ENCODE measurements at places on chromosomes 6 and 20.
A peak's percentile ranks its signal among the peaks of the same experiment; 100 is the strongest.

DNA sequence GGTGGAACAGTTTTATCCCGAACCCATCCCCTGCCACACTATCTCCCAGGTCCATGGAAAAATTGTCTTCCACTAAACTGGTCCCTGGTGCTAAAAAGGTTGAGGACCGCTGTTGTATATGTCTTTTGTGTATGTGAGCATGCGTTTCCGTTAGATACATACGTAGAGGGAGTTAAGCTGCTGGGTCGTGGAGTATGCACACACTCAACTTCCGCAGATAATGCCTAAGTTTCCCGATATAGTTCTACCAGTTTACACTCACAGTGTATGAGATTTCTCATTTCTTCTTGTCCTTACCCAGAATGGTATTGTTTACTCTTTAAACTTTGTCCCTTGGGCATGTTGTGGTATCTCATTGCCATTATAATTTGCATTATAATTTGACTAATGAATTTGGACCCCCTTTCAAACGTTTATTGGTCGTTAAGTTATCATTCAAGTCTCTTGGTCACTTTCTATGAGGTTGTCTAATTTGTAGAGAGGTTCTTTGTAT, 50.5 kb upstream of the SCAF8 start:
- no peak for DNase-seq

DNA sequence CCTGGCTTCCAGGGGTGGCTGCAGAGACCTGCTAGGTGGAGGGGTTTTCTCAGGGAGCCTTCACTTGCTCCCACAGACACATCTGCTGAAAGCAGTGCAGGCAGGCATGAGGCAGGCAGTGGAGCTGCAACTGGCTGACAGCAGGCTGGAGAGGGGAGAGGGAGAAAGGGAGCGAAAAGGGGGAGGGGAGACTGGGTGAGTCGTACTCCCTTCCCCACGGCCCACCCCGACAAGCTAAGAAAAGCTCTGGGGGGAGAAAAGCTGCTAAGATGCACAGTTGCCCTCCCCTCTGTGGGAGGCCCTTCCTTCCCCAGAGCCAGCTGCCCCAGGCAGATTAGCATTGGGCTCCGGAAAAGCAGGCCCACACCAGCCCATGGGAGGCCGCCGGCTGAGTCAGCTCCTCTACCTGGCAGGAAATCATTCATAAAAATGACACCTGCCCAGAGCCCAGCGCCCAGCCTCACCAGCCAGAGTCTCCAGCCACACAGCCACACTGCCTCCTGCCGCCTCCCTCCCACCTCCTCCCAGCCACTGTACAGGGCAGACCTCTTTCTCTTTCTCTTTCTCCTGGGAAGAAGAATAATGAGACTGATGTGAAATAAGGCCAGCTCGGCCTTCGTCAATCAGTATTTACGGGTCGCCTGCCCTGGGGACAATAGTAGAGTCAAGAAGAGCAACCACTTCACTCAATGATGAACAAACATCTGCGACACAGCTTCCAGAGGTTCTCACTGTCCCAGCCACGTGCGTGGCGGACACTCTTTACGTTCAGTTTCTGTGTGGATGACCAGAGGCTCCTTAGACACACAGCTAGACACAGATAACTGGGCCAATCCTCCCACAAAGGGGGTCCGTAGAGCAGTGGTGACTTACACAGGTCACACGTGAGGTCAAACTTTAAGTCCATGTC, 7.7 kb upstream of the C20orf203 start:
- peak; percentile 54 for DNase-seq

GRCh38 chr6:132192631-132193030, 208.6 kb downstream of the MOXD1 start:
- no peak for DNase-seq

- DNase-seq = no peak
Measured at GRCh38 chr20:32019563-32020463, 9.6 kb downstream of the CCM2L start.

DNA sequence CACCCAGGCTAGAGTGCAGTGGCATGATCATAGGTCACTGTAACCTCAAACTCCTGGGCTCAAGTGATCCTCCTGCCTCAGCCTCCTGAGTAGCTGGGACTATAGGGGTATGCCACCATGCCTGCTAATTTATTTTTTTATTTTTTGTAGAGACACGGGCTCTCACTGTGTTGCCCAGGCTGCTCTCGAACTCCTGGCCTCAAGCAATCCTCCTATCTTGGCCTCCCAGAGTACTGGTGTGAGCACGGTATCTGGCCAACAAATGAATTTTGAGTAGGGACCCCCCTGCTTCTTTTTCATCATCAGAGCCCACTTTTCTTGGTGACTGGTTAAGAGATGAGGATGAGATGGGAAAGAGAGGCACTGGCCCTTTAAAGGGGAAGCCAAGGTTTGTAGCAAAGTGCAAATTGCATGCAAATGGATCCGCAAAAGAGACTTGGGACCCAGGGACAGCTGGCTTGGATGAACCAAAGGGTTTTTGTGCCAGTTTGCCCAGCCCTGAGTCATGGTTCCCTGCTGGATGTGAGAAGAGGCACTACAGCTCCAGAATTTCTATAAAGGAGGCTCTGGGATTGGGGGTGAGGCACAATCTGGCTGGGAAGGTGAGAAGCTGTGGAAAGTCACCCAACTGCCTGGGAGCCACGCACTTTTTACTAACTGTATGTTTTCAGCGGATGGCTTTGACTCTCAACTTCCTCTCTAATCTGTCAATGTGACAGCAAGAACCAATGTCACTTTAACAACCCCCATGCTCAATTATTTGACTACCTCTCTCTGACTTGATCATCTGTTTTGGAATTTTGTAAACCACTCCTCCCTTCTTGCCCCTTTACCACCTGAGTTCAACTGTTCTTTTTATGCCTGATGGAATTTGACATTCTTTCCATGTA, 58.7 kb upstream of the RNF24 start:
- no peak for DNase-seq

All from NK-92 treated with Interleukin-12 subunit alpha and Interleukin-12 subunit beta, amount 100 ng/mL, for 24 hours (cell line).